ENCODE measurements at places on chromosomes 5 and 9.

GRCh38 chr5:35203403-35203802 is 26.9 kb downstream of the PRLR start:
- no peak for DNase-seq

- no peak for DNase-seq
Observed at GRCh38 chr9:120714846-120715388, 647 bp upstream of the MEGF9 start.

DNA sequence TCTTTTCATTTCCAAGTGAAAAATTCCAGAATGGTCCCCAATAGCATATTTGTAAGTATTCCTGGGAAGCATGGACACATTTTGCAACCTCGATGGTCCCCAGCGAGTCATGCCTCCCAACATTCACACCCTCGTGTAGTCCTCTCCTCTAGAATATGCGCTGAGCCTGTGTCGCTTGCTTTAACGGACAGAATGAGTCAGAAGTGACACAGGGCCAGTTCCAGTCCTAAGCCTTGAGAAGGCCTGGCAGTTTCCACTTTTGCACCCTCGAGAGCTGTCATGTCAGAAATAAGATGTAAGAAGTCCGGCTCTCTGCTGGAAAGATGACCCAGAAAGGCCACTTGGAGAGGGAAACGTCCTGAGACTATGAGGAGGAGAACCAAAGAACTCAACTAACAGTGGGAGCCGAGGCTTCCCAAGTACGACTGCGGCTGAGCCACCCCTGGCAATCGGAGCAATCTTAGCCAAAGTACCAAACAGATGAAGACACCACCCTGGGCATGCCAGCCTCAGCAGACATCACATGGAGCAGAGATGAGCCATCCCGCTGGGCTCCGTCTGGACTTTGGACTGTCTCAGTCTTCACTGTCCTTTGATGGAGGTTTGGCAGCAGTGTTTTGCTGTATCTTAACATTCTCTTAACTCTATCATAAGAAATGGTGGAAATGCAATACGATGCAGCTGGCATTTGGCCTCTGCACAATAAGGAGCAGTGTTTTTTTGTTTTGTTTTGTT is 42.6 kb upstream of the GFPT2 start:
- DNase-seq = no peak

DNA sequence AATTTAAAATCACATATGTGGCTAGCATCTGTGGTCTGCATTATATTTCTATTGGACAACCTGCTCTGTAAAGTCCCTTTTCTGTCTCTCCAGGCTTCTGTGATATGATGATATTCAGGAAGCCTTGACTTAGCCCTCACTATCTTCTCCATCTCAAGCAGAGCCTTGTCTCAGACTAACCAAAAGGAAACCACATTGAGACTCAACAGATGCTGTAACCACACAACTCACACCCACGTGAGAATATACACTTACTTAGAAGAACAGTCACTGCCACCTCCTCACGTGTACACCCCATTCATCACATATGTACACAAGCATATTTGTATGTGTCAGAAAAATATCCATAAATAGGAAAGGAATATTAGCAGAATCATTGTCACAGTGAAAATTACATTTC is 33.6 kb downstream of the HTR4 start:
- DNase-seq = peak; percentile 3

GRCh38 chr5:12413585-12413984 is 509.3 kb upstream of the CTNND2 start:
- no peak for DNase-seq

GRCh38 chr9:99162759-99163364 is 57.9 kb downstream of the TGFBR1 start:
- DNase-seq = no peak

DNA sequence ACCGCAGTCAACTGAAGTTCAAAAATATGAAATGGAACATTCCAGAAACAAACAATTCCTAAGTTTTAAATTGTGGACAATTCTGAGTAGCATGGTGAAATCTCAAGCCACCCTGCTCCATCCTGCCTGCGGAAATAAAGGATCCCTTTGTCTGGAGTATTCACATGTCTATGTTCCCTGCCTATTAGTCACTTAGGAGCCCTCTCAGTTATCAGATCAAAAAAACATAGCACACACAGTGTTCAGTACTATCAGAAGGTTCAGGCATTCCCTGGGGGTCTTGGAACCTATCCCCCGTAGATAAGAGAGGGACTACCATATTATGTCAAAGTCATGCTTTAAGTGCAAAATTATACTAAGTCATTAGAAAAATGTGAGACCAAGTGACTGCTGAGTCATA is 300.8 kb downstream of the SEMA5A start:
- no peak for DNase-seq

- peak; percentile 17 for DNase-seq
Observed at GRCh38 chr9:12775679-12776512, 1.1 kb downstream of the LURAP1L start.

DNA sequence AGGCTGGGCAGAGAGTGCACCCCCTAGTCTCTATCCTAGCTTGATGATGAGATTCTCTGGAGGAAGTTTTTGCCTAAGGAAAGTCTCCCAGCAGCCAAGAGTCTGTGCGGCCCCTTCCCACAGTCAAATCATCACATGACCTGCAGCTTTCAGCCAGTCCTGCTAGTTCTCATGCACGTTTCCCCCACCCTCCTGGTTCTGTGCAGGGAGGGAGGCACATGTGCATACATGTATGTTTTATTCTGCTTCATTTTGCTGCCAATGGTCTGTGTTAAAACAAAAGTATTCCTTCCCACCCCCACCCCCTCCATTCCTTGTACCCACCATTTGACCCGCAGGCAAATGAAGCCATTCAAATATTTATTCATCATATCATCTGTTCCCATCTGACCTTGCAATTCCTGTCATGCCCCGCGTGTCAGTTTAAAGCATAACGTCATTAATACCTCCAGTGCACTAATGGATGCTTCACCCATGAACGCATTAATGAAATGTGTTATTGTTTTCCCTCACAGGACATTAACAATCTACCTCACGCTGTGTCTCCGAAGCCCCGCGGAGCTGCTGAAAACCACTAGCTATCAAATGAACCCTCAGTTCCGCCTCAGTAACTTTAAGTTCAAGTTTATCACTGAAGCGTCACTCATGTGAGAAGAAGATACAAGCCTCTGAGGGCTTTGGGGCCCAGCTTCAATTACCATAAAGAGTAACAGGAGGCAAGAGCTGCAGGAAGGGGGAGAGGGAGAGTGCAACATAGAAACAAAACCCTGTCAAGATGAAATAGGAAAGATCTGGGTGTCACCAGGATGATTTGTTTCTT is 139.6 kb downstream of the RASEF start:
- peak; percentile 30 for DNase-seq

DNA sequence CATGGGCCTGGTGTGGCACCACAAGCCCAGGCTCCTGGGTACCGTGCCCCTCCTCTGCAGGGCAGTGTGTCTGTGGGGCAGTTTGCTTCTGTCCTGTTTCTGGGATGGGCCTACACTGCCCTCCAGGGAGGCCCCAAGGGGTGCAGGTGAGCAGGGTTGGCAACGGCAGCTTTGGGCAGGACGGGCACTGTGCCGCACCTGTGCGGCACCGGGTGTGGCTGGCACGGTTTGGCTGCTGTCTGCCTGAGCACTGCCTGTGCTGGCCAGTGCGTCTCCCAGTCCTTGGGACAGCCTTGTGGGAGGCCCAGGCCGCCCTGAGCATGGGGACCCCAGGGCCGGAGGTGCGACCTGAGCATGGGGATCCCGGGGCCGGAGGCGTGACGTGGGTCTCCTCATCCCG is 37.2 kb downstream of the RXRA start:
- DNase-seq = no peak

- DNase-seq = no peak
Observed at GRCh38 chr5:100519075-100519474, 16.1 kb upstream of the FAM174A start.

DNA sequence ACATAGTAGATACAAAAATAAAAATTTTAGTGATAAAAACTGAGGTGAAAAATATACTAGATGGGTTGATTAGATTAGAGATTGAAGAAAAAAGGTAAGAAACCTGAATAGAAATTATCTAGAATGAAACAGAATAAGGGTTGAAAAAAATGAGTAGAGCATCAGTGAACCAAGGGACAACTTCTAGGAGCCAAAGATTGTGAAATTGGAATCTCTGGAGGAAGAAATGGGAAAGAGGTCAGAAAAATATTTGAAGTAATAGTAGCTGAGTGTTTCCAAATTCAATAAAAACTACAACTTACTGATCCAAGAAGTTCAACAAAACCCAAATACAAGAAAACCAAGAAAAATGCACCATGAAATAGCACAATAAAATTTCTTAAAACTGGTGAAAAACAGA is 116.6 kb upstream of the STARD4 start:
- DNase-seq = no peak

GRCh38 chr5:37111426-37112382 is 137.5 kb downstream of the CPLANE1 start:
- DNase-seq = no peak

DNA sequence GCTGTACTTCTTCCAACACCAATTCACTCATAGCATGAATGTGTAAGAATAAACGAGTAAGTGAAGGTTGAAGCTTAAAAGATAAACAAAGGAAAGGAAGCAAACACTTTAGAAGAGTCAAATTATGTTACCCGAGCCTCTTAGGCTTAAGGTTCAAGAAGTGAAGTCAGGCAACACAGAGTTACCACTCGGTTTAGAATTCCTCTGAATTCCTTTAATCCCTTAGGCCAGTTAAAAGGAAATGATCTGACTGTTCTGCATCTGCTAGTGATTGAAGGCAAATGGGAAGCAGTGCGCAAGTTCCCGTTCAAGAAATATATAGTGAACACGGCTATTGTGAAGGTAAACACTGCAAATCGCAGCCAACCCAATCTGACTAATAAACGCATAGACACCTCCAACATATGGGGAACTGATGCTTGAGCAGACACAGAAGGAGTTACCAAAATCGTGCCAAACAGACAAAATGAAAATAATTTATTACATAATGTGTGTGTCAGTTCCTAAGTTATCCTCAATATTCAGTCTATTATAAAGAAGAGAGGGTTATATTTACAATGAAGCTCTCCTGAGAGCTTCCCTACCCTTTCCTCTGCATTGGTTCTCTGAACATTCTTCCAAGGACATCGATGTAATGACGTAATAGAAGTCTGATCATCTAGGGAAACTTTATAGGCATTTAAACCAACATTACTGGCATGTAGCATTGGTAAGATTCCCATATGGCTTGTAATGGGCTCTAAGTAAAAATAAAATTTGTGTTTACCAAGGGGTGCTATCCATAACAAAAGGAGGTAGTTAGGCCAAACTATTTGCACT is 837.1 kb upstream of the ZNF608 start:
- DNase-seq = no peak

GRCh38 chr5:29950416-29951145 is 1242.9 kb upstream of the CDH6 start:
- no peak for DNase-seq

DNA sequence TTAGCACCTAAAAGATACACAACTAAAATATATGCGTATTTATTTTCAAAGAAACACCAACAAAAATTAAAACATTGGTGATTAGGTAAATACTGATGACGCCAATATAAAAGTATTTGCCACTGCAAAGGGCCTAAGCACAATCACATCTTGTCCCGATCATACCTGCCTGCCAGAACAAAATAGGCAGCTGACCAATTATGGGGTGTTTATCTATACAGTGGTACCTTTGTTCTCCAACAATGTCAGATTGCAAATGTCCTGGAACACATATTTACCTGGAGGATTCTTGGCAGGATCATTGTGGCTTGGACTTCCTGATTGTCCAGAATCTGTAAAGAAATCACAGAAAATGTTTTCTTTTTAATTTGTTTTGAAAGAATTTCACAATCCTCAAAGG is 134.5 kb downstream of the NFIB start:
- no peak for DNase-seq

- no peak for DNase-seq
Observed at GRCh38 chr5:10277773-10278630, 27.9 kb downstream of the CCT5 start.

DNA sequence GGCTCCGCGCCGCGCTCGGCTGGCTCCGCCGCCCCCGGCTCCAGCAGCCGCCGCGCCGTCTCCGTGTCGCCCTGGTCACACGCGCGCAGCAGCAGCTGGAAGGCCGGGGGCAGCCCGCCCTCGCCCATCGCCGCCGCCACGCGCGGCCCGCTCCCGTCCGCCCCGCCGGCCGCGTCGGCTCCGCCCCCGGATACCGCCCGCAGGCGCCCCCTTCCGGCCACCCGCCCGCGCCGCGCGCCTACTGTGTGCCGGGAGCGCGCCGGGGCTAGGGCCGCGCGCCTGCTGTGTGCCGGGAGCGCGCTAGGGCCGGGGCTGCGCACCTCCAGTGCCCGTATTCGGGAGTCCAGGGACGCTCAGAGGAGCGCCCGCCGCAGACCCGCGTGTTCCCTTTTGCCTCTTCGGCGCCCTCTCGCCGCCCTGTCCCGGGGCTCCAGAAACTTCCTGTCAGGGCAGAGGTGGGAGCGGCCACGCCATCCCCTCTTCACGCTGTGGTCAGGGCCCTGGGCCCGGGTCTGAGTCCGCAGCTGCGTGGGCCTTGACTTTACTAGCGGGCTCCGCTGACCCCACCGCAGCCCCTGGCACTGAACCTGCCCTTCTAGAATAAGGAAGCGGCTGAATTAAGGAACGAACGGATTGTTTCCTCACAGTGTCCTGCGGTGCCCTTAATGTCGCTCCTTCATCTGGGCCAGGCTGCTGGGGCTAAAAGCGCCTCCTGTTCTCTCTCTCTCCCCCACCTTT is at the start of gene ANKS6:
TSS of gene ANKS6 (minus strand) at position 192 of the 738 bp plus-strand sequence. CDS start at position 128, 64 bp downstream.
- no peak for DNase-seq

- DNase-seq = no peak
Observed at GRCh38 chr9:117992006-117992405, 287.8 kb downstream of the TLR4 start.

GRCh38 chr5:90424245-90424644 is 14.7 kb upstream of the CETN3 start:
- DNase-seq = no peak

DNA sequence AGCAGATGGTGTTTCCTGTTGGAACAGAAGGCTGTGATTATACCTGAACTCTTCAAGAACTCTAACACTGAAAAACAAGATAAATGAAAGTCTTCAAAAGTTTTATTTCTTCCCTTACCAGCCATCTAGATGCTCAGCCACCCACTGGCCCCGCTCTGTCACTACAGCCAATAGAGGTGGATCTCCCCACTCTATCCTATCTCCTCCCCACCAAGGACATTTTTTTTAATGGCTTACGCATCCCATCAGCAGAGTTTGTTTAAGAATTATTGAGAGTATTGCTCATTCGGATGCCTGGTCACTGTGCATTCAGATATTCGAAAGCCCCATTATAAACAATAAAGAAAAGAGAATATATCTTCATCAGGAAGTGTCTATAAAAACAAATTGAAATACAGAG is 159.4 kb downstream of the RASEF start:
- DNase-seq = no peak

- no peak for DNase-seq
Observed at GRCh38 chr9:99121604-99122003, 16.7 kb downstream of the TGFBR1 start.

- no peak for DNase-seq
Observed at GRCh38 chr9:7287986-7288385, 511.6 kb downstream of the DMAC1 start.
